Motor neuron (in vitro differentiated cells): ENCODE measurements at places on chromosomes 6 and 20. TPM values are rescaled to one million over a fixed set of nuclear protein-coding genes. Genes with fewer than 3 reads are reported as not detected.

The TFAP2D gene
- total RNA-seq: 0.36 and 0.38 TPM in 2 replicates

The CD40 gene
- 0.43 and 0.52 TPM in 2 replicates for total RNA-seq

The PFDN6 gene
- total RNA-seq: 92.2 and 104 TPM in 2 replicates

The PPIL6 gene
- total RNA-seq: 2.8 and 3.5 TPM in 2 replicates

The MOXD1 gene
- 33.2 and 34.0 TPM in 2 replicates for total RNA-seq

The SPATA25 gene
- total RNA-seq: 1.8 and 1.9 TPM in 2 replicates

The SOX18 gene
- 0.24 TPM in 1 of 2 replicates, not detected in the other for total RNA-seq

The AFG1L gene
- total RNA-seq: 6.2 and 6.7 TPM in 2 replicates

The PFDN4 gene
- total RNA-seq: 148 and 149 TPM in 2 replicates

The SLC22A16 gene
- not detected in 2 replicates for total RNA-seq

The RTF2 gene
- total RNA-seq: 71.9 and 72.2 TPM in 2 replicates

The GABBR1 gene
- 49.0 and 51.5 TPM in 2 replicates for total RNA-seq

The BANF2 gene
- total RNA-seq: not detected in 2 replicates

The TFAP2B gene
- total RNA-seq: not detected in 2 replicates

The E2F1 gene
- 16.9 and 18.8 TPM in 2 replicates for total RNA-seq

The LST1 gene
- 0.22 and 0.85 TPM in 2 replicates for total RNA-seq

The GNRH2 gene
- 0.68 TPM in 1 of 2 replicates, not detected in the other for total RNA-seq

The TFAP2C gene
- total RNA-seq: 45.8 and 48.3 TPM in 2 replicates

The RPP21 gene
- total RNA-seq: 48.0 and 50.6 TPM in 2 replicates

The C6orf163 gene
- 10.9 and 13.6 TPM in 2 replicates for total RNA-seq

The PBOV1 gene
- 1.5 and 1.8 TPM in 2 replicates for total RNA-seq

The ZSCAN23 gene
- 2.0 and 2.5 TPM in 2 replicates for total RNA-seq

The CST1 gene
- not detected in 2 replicates for total RNA-seq

The PTK6 gene
- 0.46 and 0.71 TPM in 2 replicates for total RNA-seq

The ENPP1 gene
- total RNA-seq: 40.2 and 47.4 TPM in 2 replicates
